ENCODE measurements at places on chromosomes 5 and 9. TPM values are rescaled to one million over a fixed set of nuclear protein-coding genes. Genes with fewer than 3 reads are reported as not detected.

- H3K4me3 ChIP-seq = peak overlapping the region; percentile 100
- peaks cover 42% of the 10 kb centered on the region for H3K4me1 ChIP-seq
- no peaks in the 10 kb centered on the region for H3K27me3 ChIP-seq
Measured at GRCh38 chr9:97632248-97632984, 752 bp downstream of the TSTD2 start.

DNA sequence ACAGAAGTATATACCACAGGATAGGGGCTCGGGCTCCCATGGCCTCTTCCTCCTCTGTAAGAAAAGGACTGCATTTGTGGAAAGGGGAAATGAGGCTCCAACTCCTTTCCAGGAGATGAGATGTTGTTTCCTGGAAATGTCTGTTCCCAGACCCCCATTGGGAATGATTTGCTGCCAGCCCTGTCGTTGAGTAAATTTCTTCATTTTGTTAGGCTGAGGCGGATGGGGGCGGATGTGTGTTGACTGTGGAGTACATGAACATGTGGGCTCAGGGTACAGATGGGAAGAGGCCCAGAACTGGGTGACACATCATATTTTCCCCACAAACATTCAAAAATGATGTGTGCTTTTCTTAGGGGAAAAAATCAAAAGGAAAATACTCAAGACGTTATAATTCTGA is 28.8 kb upstream of the TNFAIP8 start:
- H3K4me1 ChIP-seq = peaks cover 94% of the 10 kb centered on the region
- DNase-seq = no peak
- H3K36me3 ChIP-seq = peaks cover 10% of the 10 kb centered on the region
- peak overlapping the region; percentile 84 for H3K27ac ChIP-seq
- no peaks in the 10 kb centered on the region for H3K27me3 ChIP-seq

GRCh38 chr5:138622051-138622450 is 46.9 kb upstream of the HSPA9 start:
- DNase-seq = no peak
- H3K4me1 ChIP-seq = no peaks in the 10 kb centered on the region
- H3K4me3 ChIP-seq = no peak overlapping the region
- peaks cover 11% of the 10 kb centered on the region for H3K27me3 ChIP-seq

Gene CD180
- 32.6 TPM for total RNA-seq
